ENCODE measurements at places on chromosomes 6 and 20.

- DNase-seq = no peak
Measured at GRCh38 chr6:37261198-37261597, 3.3 kb upstream of the TMEM217 start.

DNA sequence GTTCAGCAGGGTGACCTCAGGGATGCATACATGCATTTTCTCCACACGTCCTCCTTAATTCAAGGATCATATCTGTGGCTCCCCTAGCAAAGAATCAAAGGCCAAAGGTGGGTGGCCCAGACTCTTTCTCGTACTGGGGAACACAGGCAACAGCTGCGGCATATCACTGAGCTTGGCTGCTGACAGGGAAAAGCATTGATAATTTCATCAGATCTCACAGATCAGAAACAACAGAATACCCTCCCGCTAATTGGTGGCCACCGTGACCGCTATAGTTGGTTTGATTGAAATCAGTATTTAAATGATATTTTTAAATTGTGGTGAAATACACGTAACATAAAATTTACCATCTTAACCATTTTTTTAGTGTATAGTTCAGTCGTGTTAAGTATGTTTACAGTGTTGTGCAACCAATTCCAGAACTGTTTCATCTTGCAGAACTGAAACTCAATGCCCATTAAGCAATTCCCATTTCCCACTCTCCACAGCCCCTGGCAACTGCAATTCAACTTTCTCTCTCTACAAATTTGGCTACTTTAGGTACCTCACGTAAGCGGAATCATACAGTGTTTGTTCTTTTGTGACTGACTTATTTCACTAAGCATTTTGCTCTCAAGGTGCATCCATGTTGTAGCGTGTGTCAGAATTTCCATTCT lies 74.7 kb upstream of the TMEM170B start:
- no peak for DNase-seq

GRCh38 chr6:108916026-108916686 lies 67.9 kb downstream of the ARMC2 start:
- no peak for DNase-seq

GRCh38 chr6:71994705-71995271 lies 108.4 kb downstream of the RIMS1 start:
- DNase-seq = no peak

DNA sequence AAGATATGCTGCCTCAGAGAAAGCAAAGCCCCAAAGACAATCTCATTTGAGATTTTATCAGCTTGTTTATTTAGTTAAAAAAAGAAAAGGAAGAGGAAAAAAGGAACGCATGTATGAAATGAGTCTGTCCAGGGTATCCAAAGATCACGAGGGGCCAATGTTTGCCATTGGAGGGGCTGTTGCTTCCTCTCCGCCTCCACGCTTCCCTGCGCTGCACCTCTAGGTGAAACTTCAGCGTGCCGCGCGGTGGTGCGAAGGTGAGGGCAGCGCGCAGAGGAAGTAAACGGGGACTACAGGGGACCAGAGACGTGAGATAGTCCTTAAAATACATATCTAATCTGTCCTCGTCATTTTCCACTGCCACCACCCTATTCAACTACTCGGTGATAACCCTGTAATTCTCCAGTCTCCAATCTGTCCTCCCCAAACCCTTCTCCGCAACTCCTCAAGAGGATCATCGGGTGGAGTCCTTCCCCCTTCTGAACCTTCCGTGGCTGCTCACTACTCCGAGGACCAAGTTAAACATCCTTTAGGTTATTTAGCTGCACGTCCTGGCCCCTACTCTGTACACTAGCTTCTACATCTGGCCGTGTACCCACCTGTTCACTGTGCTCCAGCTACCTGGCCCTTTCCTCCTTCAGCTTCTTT lies 1.1 kb upstream of the DCBLD1 start:
- DNase-seq = no peak

- no peak for DNase-seq
Measured at GRCh38 chr20:45905505-45906079, 6.4 kb downstream of the PLTP start.

DNA sequence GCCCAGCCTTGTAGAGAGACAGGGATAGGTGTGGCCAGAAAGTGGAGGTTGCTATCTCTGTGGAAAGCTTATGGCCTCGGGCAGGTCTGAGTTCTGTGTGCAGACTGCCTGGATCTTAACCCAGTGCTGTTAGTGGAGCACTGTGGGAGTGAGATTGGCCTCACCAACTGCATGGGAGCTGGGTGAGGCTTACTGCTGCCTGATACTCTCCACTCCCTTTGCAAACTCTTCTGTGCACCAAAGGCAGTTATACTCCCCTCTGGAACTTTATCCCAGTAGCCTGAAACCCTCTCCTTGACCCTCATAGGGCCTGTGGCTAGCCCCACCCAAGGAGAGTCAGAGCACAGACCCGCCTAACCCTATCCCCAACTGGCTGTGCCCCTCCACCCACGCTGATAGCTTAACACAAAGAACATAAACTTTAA lies 41.4 kb upstream of the PKIB start:
- DNase-seq = no peak

GRCh38 chr6:161091972-161092701 lies 100.6 kb downstream of the MAP3K4 start:
- DNase-seq = no peak

DNA sequence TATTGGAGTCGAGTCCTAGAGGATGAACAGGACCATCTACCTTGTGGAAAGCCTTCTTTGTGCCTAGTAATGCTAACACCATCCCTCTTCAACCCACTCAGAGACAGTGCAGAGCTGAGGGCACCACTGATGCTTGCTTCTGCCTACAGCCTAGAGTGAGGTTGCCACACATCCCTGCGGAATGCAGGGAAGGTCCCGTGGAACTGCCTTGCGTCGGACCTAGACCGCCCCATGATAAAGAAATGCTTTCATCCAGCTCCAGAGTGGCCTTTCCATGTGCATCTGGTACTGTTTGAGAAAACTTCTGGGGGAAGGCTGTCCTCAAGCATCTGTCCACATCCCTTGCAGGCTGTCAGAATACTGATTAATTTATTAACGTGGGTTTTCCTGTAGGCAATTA lies 168.4 kb downstream of the PHACTR1 start:
- DNase-seq = no peak

- no peak for DNase-seq
Measured at GRCh38 chr6:8579372-8579771, 144.0 kb upstream of the SLC35B3 start.

DNA sequence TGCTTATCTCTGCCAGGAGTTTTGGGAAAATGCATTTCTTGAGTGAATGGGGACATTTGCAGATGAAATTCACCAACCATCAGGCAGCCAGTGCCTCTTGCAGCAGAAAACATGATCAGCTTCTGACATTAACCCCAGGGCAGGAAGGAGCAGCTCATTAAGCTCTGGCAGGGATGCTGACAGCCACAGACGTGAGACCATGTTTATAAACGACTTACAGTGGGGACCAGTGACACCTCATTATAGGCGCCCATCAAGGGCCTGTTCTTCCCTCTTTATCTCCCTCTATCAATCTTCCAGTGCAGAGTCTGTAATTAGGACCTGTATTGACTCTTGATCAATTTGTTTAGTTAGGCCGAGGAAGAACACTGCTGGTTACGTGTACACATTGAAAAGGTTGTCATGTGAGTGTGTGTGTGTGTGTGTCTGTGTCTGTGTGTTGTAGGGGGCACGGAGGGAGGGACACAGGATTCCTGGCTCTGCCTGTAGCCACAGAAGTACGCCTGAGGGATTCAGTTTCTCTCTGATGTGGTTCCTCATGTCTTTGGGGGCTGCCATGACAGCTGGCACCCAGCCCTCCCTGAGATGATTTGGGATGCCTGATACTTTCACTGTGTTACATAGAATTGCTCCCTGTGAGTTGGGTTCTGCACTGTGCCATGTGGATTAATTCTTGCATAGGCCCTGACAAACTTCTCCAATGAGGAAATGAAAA lies 428.4 kb upstream of the CHD6 start:
- no peak for DNase-seq

- DNase-seq = no peak
Measured at GRCh38 chr6:28125401-28125800, 992 bp downstream of the ZSCAN16 start.

GRCh38 chr6:33755070-33755869 lies 8.6 kb upstream of the IP6K3 start:
- no peak for DNase-seq

GRCh38 chr6:52303178-52303577 lies 18.6 kb upstream of the MCM3 start:
- no peak for DNase-seq

Data from KBM-7 (cell line).